ENCODE measurements at places on chromosomes 16 and 17. TPM values are rescaled to one million over a fixed set of nuclear protein-coding genes. Genes with fewer than 3 reads are reported as not detected.

The GALNS gene
- 51.9 TPM for total RNA-seq

The GAS2L2 gene
- not detected for total RNA-seq

The TBC1D3G gene
- not detected for total RNA-seq

DNA sequence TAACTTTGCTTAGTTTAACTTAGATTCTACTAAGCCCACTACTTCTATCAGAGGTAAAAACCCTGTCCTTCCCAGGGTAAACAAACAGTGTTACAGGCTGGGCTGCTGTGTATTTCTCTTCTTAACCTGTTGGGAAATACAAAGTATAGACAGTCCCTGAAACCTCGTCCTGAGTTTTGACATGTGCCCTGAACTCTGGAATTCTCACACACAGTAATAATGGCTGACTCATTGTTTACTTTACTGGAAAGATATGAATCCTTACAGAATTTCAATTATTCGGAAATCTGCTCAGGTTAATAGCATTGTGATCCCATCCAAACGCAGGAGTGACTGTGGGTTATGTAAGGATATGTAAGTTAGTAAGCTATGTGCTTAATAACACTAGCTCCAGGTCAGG, 199.1 kb downstream of the TMEM114 start:
- H3K27ac ChIP-seq: no peak overlapping the region
- no peak overlapping the region for H3K4me3 ChIP-seq
- DNase-seq: no peak
- no peaks in the 10 kb centered on the region for H3K4me1 ChIP-seq
- H3K27me3 ChIP-seq: no peaks in the 10 kb centered on the region

DNA sequence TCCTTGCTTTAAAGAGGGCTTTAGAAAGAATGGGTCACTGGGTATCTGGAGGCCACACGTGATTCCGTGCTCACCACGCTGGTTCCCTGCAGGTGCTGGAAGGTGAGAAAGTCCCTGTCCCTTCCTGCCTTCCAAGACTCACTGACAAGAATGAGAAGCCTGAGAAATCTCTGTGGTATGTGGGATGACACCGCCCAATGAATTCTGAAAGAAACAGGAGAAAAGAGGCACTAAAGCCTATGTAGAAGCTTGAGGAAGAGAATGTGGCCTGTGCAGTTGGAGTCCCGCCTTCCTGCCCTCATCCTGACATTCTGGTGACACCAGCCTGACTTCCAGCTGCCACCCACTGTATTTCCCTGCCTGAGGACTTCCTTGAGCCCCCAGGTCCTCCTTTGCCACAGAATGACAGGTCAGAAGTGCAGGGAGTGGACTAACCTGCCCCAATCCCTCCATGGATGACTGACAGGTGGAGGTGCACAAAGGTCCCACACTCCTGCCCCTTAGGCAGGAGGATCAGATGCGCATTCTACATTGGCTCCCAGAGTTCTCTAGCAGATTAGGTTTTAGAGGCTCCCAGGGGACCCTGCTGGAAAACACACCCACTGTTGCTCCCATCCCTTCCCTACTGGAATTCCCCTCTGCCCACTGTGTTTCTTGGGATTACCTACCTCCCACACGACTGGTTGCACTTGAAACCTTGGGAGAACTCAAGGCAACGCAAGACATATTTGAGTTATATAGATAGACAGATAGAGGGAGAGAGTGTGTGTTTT, 38.6 kb upstream of the TENT4B start:
- no peaks in the 10 kb centered on the region for H3K4me1 ChIP-seq
- H3K27me3 ChIP-seq: no peaks in the 10 kb centered on the region
- no peaks in the 10 kb centered on the region for H3K36me3 ChIP-seq
- DNase-seq: no peak

- peak within 1 kb of the TSS; percentile 63 for H3K4me3 ChIP-seq
- H3K27me3 ChIP-seq: peaks cover 81% of the 10 kb centered on the region
- peak; percentile 55 for DNase-seq
- H3K36me3 ChIP-seq: no peaks in the 10 kb centered on the region
- H3K4me1 ChIP-seq: peaks cover 22% of the 10 kb centered on the region
Observed at GRCh38 chr17:11240841-11241610, at the start of gene SHISA6. TSS of gene SHISA6 (plus strand) at chr17:11241213.
